ENCODE measurements at places on chromosomes 1 and 21.
A peak's percentile ranks its signal among the peaks of the same experiment; 100 is the strongest.

GRCh38 chr1:236137285-236137852, 5.0 kb upstream of the GPR137B start:
- peak; percentile 19 for DNase-seq

- no peak for DNase-seq
Observed at GRCh38 chr1:82492159-82492558, 691.4 kb downstream of the ADGRL2 start.

GRCh38 chr21:16086121-16086520, 356.3 kb downstream of the USP25 start:
- no peak for DNase-seq

DNA sequence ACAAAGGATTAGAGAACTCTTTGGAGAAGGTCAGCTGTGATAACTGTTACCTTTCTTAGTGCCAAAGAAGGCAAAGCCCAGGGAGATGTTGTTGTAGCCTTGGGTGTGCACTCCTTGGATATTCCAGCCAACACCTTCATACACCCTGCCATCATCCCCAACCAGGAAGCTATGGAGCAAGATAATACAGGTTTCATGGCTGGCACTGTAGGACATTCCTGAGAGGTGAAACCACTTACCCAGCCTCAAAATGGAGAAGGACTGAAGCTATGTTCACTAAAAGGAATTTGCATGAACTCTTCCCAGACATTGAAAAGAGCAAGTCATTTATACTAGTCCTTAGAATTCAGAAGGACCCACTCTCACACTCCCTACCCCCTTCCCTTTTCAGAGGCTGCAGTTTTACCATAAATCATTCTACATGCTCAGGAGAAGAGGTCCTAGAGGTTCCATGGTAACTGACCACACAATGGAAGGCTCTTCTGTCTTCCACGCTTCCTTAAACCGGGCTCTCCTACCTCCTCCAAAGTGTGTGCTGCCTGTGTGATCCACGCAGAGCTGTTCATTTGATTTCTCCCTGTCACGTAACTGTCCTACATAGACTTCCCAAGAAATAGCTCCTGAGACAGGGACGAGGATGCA, 5.5 kb downstream of the PGLYRP4 start:
- no peak for DNase-seq

- DNase-seq: peak; percentile 45
Observed at GRCh38 chr1:163561580-163562295, 240.0 kb downstream of the NUF2 start.

GRCh38 chr1:221696718-221697461, 45.0 kb downstream of the DUSP10 start:
- DNase-seq: no peak

GRCh38 chr21:14591882-14592281, 45.8 kb upstream of the SAMSN1 start:
- DNase-seq: peak; percentile 30

GRCh38 chr1:12138196-12139168, 28.3 kb upstream of the TNFRSF1B start:
- DNase-seq: no peak
